ENCODE measurements at places on chromosomes 5 and 9. TPM values are rescaled to one million over a fixed set of nuclear protein-coding genes. Genes with fewer than 3 reads are reported as not detected.

The PLAC8L1 gene
- not detected for polyA plus RNA-seq

DNA sequence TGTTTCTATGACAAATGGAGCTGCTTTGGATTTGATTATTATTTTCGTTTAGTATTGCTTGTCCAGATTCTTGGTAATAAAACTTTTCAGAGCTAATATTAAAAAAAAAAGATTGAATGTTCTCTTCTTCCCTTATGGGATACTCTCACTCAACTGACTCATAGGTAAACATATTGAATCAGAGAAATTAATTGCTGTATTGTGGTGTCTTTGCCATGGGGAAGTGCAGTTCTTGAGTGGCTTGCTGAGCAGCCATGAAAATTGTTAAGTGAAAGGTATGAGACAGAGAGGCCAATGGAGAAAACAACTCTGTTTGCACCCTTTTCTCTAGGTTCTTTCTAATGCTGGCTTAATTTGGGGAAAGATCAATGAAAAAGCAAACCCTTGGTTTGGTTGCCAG lies 149.9 kb upstream of the HMHB1 start:
- DNase-seq: no peak
- H3K4me1 ChIP-seq: no peaks in the 10 kb centered on the region
- H3K4me3 ChIP-seq: no peak overlapping the region
- H3K36me3 ChIP-seq: no peaks in the 10 kb centered on the region
- no peak overlapping the region for H3K27ac ChIP-seq

The NEUROG1 gene
- polyA plus RNA-seq: not detected

DNA sequence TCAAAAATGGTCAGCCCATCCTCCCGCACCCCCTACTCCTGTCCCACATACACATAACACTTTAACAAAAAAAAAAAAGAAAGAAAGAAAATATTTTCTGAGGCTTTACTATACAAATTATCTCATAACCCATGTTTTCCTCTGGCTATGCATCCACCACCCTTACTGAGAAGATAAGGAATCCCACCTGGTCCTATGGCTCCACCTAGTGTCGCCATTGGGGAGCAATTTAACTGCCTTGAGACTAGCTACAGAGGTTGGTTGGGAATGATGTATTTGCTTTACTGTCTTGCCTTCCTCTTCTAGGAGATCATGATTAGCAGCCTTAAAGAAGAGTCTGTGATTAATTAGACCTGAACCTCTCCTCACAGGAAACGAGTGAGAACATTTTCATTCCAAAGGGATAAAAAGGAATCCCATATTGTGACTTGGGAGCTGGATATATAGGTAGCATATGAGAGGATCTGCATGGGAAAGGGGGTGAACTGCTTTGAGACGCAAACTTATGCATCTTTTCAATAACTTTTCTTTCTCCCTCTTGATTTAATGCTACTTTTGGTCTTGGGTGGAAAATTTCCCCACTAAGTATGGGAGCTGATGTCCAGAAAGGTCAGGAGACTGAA lies 77.7 kb upstream of the SELENOP start:
- peak; percentile 74 for DNase-seq
- no peaks in the 10 kb centered on the region for H3K4me1 ChIP-seq
- no peaks in the 10 kb centered on the region for H3K27me3 ChIP-seq
- no peaks in the 10 kb centered on the region for H3K36me3 ChIP-seq
- no peak overlapping the region for H3K27ac ChIP-seq

The SPOUT1 gene
- 56.8 TPM for polyA plus RNA-seq

The WNK2 gene
- polyA plus RNA-seq: 1.5 TPM

DNA sequence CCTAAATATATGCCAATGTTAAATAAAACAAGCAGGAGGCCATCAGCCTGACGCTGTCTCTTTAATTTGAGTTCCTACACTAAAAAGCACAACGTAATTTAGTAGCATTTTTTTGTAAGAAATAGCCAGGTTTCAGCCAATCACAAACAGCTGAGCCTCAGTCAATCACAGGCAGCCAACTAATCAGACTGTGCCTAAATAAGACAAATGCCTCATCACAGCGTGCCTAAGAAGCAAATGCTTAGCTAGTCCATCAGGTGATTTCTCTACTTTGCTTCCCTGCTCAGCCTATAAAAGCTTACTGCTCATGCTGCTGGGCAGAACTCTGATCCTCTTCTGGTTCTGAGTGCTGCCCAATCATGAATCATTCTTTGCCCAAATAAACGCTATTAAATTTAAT lies 38.3 kb upstream of the RORB start:
- H3K36me3 ChIP-seq: no peaks in the 10 kb centered on the region
- no peaks in the 10 kb centered on the region for H3K4me1 ChIP-seq
- no peaks in the 10 kb centered on the region for H3K27me3 ChIP-seq

The SVEP1 gene
- polyA plus RNA-seq: 1.1 TPM

GRCh38 chr9:135670721-135671590 lies 7.8 kb downstream of the LCN9 start:
- no peaks in the 10 kb centered on the region for H3K27me3 ChIP-seq
- peak; percentile 24 for DNase-seq
- no peaks in the 10 kb centered on the region for H3K36me3 ChIP-seq
- no peak overlapping the region for H3K27ac ChIP-seq
- H3K4me1 ChIP-seq: no peaks in the 10 kb centered on the region

GRCh38 chr5:107319901-107320300 lies 350.8 kb downstream of the EFNA5 start:
- DNase-seq: no peak
- no peaks in the 10 kb centered on the region for H3K36me3 ChIP-seq
- no peaks in the 10 kb centered on the region for H3K27me3 ChIP-seq
- H3K27ac ChIP-seq: no peak overlapping the region
- no peaks in the 10 kb centered on the region for H3K4me1 ChIP-seq

DNA sequence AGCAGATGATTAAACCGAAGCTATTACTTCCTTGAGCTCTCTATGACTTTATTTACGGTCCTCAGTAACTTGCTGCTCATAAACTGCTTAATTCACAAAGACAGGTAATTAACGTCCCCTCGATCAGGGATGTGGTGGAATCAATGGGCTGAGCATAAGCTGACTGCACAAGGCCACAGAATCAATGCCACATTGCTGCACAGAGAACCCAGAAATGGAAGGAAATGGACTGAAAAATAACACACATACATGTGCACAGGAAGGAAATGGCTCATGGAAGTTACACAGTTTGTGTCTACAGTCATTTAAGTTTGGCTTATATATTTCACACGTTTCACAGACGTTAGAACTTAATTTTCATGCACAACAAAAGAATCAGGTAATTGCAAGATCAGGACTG lies 118.3 kb upstream of the KLF9 start:
- no peak overlapping the region for H3K4me3 ChIP-seq
- no peaks in the 10 kb centered on the region for H3K36me3 ChIP-seq
- no peaks in the 10 kb centered on the region for H3K4me1 ChIP-seq
- DNase-seq: no peak
- H3K27ac ChIP-seq: no peak overlapping the region

The SPINK13 gene
- polyA plus RNA-seq: 0.43 TPM

DNA sequence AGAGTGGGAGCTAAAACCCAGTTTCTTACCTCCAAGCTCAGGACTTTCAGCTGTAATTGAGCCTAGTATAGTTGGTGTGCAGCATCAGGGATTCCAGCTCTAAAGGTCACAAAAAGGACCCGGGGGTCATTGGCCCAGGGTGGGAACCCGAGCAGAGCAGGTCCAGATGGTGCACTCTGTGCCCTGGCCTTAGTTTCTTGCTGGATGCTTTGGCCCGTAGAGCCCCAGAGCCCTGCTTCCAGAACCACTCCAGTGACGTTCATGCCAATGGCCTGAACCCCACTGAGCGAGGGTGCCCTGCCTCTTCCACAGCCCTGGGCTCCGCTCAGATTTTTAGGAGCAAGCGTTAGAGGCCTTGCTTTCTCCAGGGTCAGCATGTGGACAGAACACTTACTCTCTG lies 8.2 kb downstream of the SLC22A5 start:
- no peaks in the 10 kb centered on the region for H3K27me3 ChIP-seq
- DNase-seq: no peak
- H3K4me3 ChIP-seq: no peak overlapping the region
- no peaks in the 10 kb centered on the region for H3K36me3 ChIP-seq
- peaks cover 14% of the 10 kb centered on the region for H3K4me1 ChIP-seq

DNA sequence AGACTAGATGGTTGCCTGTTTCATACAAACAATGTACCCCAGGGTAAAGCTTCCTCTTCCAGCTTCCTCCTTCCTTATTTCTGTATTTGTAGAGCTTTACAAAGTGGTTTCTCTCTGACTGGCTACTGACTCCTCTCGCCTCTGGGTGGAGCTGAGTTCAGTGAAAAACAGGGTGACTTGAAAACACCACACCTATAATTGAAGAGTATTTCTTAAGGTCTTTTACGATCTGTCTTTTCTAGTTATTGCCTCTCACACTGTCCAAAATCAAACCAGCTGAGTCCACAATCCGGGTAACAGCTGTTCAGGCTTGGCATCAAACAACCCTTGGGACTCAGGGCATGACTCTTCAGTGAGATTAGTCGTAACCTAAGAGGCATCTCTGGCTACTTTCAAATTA lies 200.4 kb downstream of the ARRDC3 start:
- no peaks in the 10 kb centered on the region for H3K27me3 ChIP-seq
- DNase-seq: no peak
- no peak overlapping the region for H3K4me3 ChIP-seq
- no peaks in the 10 kb centered on the region for H3K36me3 ChIP-seq
- H3K4me1 ChIP-seq: no peaks in the 10 kb centered on the region

DNA sequence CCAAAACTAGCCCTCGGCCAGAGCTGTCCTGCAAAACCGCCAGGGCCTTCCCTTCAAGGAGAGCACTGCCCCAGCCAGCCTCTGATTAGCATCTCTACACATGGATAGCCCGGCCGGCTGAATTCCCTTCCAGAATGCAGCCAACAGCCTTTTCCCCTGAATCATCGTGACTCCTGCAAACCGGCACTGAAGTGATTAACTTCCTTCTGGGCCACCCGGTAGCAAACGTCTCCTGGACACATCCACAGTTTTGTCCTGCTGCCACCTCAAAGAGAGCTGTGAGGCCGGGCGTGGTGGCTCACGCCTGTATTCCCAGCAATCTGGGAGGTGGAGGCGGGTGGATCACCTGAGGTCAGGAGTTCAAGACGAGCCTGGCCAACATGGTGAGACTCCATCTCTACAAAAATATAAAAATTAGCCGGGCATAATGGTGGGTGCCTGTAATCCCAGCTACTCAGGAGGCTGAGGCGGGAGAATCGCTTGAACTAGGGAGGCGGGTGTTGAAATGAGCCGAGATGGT lies 21.1 kb upstream of the EEIG1 start:
- H3K27ac ChIP-seq: peak overlapping the region; percentile 3
- H3K27me3 ChIP-seq: no peaks in the 10 kb centered on the region
- no peaks in the 10 kb centered on the region for H3K36me3 ChIP-seq
- peak; percentile 71 for DNase-seq

GRCh38 chr5:54634089-54634488 lies 116.5 kb downstream of the SNX18 start:
- H3K27ac ChIP-seq: no peak overlapping the region
- H3K36me3 ChIP-seq: no peaks in the 10 kb centered on the region
- DNase-seq: no peak
- no peak overlapping the region for H3K4me3 ChIP-seq

- peak; percentile 73 for DNase-seq
- no peaks in the 10 kb centered on the region for H3K36me3 ChIP-seq
- H3K4me1 ChIP-seq: no peaks in the 10 kb centered on the region
- no peak overlapping the region for H3K4me3 ChIP-seq
- H3K27me3 ChIP-seq: peaks cover 1% of the 10 kb centered on the region
Measured at GRCh38 chr9:36862206-36863145, 171.6 kb downstream of the PAX5 start.

GRCh38 chr5:23730023-23730422 lies 222.6 kb downstream of the PRDM9 start:
- H3K27me3 ChIP-seq: no peaks in the 10 kb centered on the region
- no peak for DNase-seq
- H3K4me1 ChIP-seq: no peaks in the 10 kb centered on the region

GRCh38 chr5:172776235-172776594 lies 5.2 kb upstream of the DUSP1 start:
- no peaks in the 10 kb centered on the region for H3K4me1 ChIP-seq
- H3K36me3 ChIP-seq: no peaks in the 10 kb centered on the region
- H3K27me3 ChIP-seq: no peaks in the 10 kb centered on the region
- no peak overlapping the region for H3K27ac ChIP-seq
- no peak for DNase-seq
- H3K4me3 ChIP-seq: no peak overlapping the region

- DNase-seq: no peak
- H3K4me3 ChIP-seq: no peak overlapping the region
- H3K36me3 ChIP-seq: no peaks in the 10 kb centered on the region
- no peaks in the 10 kb centered on the region for H3K27me3 ChIP-seq
- no peaks in the 10 kb centered on the region for H3K4me1 ChIP-seq
Measured at GRCh38 chr9:37769306-37769705, 15.6 kb downstream of the EXOSC3 start.

- peak; percentile 24 for DNase-seq
- no peaks in the 10 kb centered on the region for H3K36me3 ChIP-seq
- H3K4me1 ChIP-seq: peaks cover 7% of the 10 kb centered on the region
- H3K27ac ChIP-seq: no peak overlapping the region
Measured at GRCh38 chr5:78549043-78549442, 99.5 kb downstream of the LHFPL2 start.

GRCh38 chr9:105251133-105251532 lies 6.7 kb downstream of the SLC44A1 start:
- no peak overlapping the region for H3K27ac ChIP-seq
- no peaks in the 10 kb centered on the region for H3K27me3 ChIP-seq
- peaks cover 4% of the 10 kb centered on the region for H3K4me1 ChIP-seq
- H3K4me3 ChIP-seq: no peak overlapping the region
- DNase-seq: no peak
- no peaks in the 10 kb centered on the region for H3K36me3 ChIP-seq

All from kidney (tissue), 22 donors.